ENCODE measurements at places on chromosomes 16 and 17.

DNA sequence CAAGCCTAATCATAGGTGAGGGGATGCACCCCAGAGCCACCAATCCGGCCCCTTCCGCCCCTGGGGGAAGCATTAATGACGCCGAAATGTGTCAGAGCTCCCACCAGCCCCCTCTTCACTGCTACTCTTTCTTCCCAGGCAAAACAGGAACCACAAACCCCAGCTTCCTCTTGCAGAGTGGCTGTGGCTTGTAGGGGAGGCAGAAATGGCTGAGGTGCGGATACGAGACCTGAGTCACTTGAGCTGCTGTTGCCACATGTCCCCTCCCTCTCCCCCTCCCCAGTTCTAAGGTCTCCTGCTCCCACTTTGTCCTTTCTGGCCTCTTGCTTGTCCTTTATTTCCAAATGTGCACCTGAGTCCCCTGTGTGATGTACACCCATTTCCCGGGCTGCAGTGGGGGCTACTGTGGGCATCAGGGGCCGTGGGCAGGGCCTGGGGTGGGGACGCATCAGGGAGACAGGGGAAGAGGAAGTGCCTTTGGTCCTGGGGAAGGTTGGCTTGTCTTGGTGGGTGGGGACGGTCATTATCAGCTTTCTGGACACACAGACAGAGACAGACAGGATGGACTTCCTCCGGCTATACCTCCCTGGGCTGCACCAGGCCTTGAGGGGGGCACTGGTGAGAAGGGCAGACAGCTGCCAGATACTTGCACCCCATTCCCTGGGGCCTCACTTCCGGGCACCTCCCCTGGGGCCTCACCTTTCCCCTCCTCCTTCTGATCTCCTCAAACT, at the start of gene APOBR:
TSS of gene APOBR (plus strand) at position 523 of the 731 bp plus-strand sequence. CDS start at position 562, 39 bp downstream.
- peak; percentile 94 for DNase-seq

DNA sequence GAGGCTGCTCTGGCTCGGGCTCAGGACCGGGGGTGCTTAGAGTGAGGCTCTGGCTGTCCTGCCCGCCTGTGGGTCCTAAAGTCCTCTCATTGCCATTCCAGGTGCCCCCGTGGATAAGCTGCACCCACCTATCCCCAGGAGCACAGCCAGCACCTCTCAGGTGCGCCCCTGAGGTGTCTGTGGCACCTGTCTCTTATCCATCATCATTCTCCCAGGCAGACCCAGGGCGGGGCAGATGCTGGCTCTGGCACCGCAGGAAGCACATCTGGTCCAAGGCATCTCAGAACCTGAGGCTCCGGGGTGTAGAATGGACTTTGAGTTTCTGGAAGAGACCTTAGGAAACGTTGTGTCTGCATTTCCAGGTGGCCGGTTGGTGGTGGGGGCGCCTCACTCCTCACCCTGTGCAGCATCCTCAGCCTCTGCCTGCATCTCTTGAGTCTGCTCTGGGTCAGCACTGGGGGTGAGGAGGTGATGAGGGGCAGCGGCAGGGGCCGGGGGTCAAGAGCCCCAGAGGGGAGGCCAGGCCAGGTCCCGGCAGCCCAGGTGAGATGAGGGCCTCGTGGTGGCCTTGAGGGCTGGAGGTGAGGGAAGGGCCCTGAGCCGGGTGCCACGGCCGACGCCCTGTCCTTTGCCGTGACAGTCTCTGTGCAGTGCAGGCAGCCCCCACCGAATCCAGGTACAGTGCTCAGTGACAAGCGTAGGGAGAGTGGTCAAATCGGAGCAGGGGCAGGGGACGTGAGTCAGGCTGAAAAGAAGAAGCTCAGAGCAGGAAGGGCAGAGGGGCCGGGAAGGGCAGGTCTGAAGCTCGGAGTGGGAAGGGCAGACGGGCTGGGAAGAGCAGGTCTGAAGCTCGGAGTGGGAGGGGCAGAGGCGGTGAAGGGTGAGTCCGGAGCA, 173.5 kb downstream of the NPIPB11 start:
- no peak for DNase-seq

- DNase-seq = no peak
Observed at GRCh38 chr16:85394456-85395206, 218.5 kb upstream of the GSE1 start.

GRCh38 chr17:2905696-2906501, 109.7 kb downstream of the RAP1GAP2 start:
- DNase-seq = no peak

DNA sequence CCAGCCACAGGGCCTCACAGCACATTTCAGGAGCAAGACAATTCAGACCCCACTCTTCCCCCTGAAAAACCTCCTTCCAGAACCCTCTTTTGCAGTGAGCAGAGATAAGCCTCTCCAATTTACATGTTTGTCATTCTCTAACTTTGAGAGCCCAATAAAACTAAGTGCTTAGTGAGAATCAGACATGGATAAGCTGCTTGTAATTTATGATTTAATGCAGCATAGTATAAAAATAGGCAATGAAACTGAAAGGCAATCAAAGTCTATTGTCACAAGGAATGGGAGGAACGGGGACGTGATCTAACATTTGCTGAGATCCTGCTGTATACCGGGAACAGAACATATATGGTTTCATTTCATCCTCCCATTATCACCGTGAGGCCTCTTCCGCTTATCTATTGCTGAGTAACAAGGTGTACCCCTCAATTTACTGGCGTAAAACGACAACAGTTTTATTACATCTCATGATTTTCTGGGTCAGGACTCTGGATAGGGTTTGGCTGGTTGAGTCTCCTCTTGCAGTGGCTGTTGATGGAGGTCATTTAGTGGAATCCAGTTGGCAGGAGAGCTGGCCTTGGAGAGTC, 597.4 kb downstream of the MAF start:
- no peak for DNase-seq

GRCh38 chr17:57243171-57243622, 13.1 kb upstream of the MSI2 start:
- DNase-seq = peak; percentile 79

GRCh38 chr17:63542218-63542545, 8.1 kb upstream of the DCAF7 start:
- DNase-seq = no peak

GRCh38 chr17:60823515-60823914, 145.9 kb downstream of the BCAS3 start:
- DNase-seq = no peak

DNA sequence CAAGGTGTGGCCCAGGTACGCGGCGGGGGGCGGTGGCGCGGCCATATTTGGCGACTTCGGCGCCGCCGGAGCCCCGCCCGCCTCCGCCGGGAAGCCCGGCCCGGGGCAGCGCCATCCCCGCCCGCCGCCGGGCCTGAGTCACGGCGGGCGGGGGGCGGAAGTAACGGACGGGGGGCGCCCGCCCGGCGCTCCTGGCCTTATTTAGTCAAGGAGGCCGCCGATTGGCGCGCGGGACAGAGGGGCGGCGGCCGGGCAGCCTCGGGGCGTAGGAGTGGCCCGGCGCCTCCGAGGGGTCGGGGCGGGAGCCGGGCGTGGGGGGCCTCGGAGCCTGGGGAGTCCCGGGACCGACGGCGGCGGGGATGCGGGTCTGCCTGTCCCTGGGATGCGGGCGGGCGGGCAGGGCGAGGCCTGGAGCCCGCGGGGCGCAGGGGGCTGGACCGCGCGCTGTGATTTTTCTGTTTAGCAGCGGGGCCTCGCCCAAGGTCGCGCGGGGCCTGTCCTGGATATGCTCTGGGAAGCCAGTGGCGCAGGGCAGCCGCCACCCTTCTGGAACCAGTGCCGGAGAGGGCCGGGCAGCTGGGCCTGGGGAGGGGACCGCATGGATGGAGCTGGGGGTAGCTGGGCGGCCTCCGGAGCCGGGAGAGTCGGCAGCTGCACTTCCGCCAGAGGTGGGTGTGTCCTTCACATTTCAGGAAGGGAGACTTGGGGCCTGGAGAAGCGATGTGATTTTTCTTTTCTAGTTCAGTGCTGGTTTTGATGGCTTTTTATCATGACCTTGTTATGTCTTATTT, 2.3 kb upstream of the ACTG1 start:
- peak; percentile 72 for DNase-seq

- no peak for DNase-seq
Observed at GRCh38 chr17:82013772-82014321, 8.8 kb downstream of the CENPX start.

DNA sequence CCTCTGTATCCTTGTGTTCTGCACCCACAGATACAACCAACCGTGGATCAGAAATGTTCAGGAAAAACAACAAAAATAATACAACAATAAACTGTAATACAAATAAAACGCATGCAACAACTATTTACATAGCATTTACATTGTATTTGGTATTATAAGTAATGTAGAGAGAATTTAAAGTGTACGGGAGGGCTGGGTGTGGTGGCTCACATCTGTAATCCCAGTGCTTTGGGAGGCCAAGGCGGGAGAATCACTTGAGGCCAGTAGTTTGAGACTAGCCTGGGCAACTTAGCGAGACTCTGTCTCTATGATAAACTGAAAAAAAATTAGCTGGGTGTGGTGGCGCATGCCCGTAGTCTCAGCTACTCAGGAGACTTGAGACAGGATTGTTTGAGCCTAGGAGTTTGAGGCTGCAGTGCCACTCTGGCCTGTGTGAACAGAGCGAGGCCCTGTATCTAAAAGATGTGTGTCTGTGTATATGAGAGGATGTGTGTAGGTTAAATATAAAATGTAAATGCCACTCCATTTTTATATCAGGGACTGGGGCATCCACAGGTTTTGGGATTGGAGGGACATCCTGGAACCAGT, 13.3 kb downstream of the SEC14L1 start:
- no peak for DNase-seq

DNA sequence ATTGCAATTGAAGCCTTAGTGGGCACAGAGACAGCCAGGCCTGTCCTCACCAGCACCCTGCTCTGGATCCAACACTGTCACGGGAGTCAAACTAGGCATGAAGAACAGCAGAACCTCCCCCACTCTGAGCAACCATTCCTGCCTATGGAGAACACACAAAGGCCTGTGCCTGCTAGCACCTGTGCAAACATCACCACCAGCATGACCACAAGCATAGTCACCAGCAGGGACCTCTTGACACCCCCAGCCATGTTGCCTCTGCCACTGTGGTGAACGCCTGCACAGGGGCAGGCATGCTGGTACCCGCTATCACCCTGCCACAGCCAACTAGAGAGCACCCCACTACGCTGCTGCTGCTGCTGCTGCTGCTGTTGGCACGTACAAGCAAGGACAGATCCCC, 51.7 kb downstream of the CMC2 start:
- no peak for DNase-seq

DNA sequence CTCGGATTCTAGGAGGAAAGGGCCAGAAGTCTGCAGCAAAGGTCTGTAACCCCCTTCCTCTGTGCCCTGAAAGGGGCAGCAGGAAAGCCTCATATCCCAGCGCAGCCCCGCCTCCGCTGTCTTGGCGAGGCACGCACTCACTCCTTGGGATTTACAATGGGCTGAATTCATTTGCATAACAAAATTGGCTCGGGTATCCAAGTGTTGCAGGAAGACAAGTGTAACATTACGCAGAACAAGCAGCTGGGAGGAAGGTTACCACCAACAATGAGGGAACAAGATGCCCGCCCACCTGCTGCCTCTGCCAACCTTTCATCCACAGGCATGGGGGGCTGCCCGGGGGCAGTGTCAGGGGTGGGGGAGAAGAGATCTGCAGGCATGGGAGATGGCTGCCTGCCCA, 130.4 kb downstream of the MRM1 start:
- no peak for DNase-seq

GRCh38 chr17:17119106-17119505, 76.8 kb downstream of the MPRIP start:
- no peak for DNase-seq

- DNase-seq = no peak
Observed at GRCh38 chr17:40909755-40910154, 24.7 kb upstream of the KRT20 start.

DNA sequence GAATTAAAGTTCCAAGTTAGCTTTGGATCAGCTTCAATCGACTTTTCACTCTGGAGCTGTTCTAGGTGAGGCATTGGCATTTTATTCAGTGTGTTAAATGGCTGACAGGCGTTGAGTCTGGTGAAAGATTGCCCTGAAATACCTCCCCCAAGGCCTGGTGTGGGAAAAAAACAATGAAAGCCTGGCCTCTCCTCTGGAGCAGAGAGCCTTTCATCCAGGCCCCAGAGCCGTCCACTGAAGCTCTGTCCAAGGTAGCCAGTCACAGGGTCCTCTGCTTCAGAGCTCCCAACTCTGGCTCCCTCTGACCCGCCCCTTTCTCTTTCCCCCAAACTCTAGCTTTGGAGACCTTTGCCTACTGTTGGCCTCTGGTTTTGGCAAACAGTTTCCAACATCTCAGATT, 123.6 kb upstream of the CRHR1 start:
- DNase-seq = no peak

DNA sequence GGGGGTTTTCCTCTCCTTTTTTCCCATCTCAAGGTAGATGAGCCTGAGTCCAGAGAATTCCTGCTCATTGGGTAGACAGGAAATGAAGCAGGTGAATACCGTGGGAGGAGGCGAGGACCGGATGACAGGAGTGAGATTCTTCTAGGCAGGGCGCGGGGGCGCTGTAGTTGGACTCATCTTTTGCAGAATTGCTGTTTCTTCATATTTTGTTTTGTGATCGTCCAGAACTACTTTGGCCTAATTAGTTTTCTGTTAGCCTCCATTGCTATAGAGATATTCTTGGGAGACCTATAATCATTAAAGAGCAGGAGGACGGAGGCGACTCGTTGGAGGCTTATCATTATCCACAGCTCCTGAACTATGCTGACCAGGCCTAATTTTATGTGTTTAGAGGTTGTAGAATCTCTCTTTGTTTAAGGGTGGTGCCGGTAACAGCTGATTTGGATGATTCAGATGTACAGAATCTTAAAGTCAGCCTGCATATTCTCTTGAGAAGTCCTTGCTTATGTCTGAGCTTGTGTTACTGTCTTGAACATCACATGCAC, 650 bp downstream of the ATP6V0A1 start:
- no peak for DNase-seq

All from activated CD4-positive, alpha-beta T cell treated with anti-CD3 and anti-CD28 coated beads, Interleukin-2, amount 10 ng/mL, durations not matched to agents 7 days and 5 days (primary cell).